ENCODE measurements at places on chromosomes 5 and 9.

DNA sequence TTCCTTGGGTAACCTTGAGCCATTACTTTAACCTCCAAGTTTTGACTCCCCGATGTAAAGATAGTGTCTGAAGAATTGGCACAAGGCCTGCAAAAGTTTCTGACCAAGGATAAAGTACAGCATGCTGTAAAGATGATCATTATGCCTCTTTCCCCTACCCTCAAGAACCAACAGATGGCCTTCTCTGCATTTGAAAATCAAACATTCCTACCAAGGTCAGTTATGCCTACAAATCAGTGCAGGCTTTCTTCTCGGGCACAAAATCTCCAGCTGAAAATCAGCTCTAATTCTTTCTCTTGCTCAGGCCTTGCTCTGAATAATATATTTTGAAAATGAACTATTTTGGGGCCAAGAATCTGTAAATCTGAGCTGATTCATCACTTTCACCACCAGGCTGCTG, 59.7 kb downstream of the PPP2R2B start:
- no peak for DNase-seq

DNA sequence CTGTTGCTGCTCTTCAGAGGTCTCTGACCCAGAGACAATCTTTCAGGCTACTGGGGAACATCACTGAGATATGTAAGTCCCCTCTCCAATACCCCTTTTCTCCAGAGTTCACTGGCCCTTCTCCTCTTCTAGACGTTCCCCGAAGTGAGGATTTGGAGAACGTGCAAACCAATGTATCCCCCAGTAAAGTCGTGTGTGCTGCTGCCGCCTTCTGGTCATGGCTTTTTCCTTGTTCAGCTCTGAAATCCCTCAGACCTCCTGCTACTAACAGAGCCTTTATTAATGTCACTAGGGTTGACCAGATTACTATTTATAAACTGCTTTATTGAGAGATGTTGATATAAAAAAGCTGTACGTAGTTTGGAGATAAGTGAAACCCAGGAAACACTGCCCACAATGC, 1028.6 kb downstream of the CDH9 start:
- no peak for DNase-seq

- no peak for DNase-seq
Measured at GRCh38 chr5:2415678-2416077, 335.8 kb downstream of the IRX2 start.

DNA sequence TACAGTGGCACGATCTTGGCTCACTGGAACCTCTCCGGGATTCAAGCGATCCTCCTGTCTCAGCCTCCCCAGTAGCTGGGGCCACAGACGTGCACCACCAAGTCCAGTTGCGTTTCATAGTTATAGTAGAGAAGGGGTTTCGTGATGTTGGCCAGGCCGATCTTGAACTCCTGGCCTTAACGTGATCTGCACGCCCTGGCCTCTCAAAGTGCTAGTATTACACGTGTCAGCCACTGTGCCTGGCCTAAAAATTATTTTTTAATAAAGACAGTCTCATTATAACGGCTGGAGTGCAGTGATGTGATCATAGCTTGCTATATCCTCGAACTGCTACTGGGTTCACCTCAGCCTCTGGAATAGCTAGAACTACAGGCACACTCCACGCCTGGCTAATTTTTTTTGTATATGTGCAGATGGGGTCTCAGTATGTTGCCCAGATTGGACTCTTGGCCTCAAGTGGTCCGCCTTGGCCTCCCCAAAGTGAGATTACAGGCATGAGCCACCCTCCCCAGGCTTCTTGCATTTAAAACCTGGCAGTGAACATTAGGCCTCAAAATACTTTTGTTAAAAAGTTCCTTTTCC, 4.4 kb downstream of the NPM1 start:
- no peak for DNase-seq

GRCh38 chr9:110626101-110626829, 42.3 kb upstream of the MUSK start:
- peak; percentile 80 for DNase-seq

- DNase-seq: no peak
Measured at GRCh38 chr5:133554279-133554678, 58.1 kb downstream of the FSTL4 start.

DNA sequence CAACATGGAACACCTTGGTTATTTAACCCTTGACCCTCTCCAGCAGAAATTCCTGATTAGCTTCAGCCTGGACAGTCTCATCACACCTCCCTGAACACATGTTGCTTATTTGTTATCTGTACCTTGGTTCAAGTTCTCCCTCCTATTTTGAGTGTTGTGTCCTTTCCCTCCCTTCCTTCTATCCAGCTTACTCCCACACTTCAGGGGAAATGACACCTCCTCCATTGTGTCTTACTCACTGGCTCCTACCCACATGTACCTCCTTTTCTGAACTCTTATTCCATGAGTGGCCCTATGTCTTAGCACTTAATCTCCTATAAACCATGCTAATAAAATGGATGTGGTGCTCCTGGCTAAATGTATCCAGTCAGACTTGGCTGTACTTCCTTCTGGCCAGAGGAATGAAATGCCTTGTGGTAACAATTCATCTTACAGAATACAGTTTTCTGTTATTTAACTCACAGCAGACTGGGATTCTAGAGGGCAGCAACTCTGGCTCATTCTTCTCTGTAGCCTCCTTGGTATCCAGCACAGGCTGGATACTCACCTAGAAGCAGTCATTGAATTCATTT, 11.2 kb downstream of the LIX1 start:
- DNase-seq: no peak

GRCh38 chr9:86939321-86939720, 8.0 kb downstream of the GAS1 start:
- DNase-seq: no peak

DNA sequence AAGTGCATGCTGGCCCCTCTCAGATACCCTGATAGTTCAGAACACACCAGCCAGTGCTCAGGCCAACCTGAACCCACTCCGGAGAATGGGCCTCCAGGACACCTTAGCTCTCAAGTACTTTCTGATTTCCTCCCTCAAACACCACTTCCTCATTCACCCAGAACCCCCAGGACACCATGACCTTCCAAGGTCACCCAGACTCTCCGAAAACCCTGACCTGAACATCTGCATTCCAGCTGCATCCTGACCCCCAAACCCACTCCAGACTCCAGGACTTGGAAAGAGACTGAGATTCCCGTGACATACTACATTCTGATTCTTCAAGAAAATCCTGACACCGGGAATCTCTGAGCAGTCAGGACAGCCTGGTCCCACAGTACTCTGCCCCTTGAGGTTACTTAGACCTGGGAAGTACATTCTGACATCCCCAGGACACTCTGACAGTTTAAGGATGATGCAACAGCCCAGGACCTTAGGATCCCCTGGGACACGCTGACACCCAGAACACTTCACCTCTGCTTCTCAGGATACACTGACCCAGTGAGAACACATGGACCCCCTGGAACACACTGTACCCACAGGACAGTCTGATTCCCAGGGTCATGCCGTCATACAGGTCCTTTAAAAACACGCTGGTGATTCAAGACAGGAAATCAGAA, 747 bp upstream of the PROP1 start:
- DNase-seq: no peak

GRCh38 chr5:121384359-121384758, 467.3 kb upstream of the FTMT start:
- no peak for DNase-seq

DNA sequence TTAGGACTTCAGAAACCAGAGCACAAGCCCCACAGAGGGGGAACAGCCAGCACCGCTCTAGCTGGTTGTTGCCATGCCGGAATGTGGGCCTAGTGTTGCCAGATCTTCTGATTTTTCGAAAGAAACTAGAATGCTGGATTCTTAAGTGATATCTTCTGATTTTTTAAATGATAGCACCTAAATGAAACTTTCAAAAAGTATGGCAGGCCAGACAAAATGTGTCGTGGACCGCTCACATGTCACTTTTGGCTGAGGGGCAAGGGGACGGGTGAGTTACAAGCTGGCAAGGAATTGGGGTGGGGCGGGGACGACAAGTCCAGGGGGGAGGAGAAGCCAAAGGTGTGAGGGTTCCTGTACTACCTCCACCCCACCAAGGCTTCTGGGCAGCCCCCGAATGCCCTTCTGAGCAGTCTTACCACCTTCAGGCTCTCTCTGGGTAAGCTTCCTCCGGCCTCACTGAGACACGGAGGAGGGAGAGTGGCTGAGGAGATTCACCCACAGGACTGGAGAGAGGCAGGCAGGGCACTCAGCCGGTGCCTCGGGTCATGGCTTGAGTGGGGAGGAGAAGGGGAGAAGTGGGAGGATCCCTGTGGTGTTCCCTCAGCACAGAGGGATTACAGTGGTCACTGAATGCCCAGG, 10.3 kb downstream of the B4GALT7 start:
- no peak for DNase-seq

DNA sequence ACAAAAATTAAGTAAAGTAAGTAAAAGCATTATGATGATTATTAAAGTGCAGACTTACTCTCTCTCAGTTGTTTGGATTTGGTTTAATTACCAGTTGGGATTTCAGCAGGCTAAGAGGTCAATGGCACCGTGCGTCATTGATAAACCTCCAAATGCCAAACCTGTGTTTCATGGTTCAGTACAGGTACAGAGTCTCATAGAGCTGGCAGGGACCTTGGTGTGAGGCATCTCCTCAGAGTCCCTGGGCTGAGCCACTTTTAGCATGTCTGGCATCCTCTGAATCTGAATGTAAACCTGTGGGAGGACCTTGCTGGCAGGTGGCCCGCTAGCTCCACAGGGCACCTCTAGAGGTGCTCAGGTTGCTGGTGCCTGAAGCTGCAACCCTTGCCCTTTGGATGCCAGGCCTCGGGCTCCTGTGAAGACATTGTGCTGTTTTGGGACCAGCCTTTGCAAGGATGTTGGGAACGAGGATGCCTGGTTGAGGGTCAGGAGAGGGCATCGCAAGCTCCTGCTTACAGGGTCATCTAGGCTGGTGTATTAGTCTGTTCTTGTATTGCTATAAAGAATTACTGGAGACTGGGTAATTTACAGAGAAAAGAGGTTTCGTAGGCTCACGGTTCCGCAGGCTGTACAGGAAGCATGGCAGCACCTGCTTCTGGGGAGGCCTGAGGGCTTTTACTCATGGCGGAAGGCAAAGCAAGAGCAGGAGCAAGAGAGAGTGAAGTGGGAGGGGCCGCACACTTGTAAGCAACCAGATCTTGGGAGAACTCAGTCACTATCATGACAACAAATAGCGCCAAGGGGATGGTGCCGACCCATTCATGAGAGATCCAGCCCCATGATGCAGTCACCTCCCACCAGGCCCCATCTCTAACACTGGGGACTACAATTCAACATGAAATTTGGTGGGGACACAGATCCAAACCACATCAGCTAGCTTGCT, 14.9 kb upstream of the STC2 start:
- DNase-seq: no peak

DNA sequence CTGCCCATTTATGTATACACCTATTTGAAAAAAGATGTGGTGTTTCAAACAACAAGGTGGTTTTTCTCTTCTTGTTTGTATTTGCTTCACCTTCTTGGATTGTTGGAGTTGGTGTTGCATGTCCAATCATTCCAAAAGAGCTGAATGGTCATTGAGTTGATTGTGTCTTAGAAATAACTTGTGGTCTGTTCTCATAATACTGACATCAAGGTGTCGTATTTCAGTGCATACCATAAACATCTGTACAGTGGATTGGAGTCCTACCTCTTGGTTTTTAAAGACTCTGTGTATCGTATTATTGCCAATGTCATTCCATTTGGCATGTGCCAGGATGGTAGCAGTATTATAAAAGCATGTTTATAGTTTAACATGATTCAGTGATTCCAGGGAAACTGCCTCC, 73.2 kb downstream of the TRIO start:
- no peak for DNase-seq

- DNase-seq: no peak
Measured at GRCh38 chr9:15086778-15087324, 176.6 kb upstream of the FREM1 start.

- no peak for DNase-seq
Measured at GRCh38 chr5:15579193-15579990, 79.4 kb downstream of the FBXL7 start.

- no peak for DNase-seq
Measured at GRCh38 chr9:3238236-3238635, 287.6 kb downstream of the RFX3 start.

- DNase-seq: no peak
Measured at GRCh38 chr5:124080256-124080655, 568.3 kb downstream of the CSNK1G3 start.

- no peak for DNase-seq
Measured at GRCh38 chr9:109017061-109017460, 3.8 kb upstream of the CTNNAL1 start.

GRCh38 chr5:94021246-94021645, 279.8 kb upstream of the POU5F2 start:
- no peak for DNase-seq

- DNase-seq: no peak
Measured at GRCh38 chr9:87465816-87466215, 31.9 kb upstream of the DAPK1 start.

GRCh38 chr9:134136118-134136995, 475 bp downstream of the WDR5 start:
- no peak for DNase-seq

DNA sequence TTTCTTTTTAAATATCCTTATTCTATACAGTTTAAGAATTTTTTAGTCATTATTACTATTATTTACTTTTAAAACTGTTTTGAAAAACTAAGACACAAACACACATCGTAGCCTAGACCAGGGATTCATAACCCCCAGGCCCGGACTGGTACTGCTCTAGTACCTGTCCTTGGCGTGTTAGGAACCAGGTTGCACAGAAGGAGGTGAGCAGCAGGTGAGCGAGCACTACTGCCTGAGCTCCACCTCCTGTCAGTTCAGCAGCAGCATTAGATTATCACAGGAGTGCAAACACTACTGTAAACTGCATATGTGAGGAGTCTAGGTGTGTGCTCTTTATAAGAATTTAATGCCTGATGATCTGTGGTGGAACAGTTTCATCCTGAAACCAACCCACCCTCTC, 357.0 kb downstream of the PTPRD start:
- no peak for DNase-seq

- DNase-seq: no peak
Measured at GRCh38 chr5:164373876-164374275, 868.5 kb downstream of the MAT2B start.

DNA sequence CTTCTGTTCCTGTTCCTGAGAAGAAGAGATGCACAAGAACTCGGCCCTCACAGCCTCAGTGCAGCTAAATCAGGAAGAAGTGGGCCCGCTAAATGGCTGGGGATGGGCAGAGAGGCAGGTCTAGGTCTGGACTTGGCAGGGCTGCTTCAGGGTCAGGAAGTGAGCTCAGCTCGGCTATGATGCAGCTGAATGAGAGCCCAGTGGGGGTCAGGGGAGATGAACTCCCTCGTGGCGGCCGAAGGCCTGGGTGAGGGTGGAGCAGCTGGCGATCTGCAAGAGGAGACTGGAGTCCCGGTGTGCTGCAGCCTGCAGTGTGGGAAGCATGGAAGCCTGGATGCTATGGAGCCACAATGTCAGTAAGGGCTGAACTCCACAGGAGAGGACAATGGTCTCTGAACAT, 466.2 kb downstream of the SPOCK1 start:
- no peak for DNase-seq

DNA sequence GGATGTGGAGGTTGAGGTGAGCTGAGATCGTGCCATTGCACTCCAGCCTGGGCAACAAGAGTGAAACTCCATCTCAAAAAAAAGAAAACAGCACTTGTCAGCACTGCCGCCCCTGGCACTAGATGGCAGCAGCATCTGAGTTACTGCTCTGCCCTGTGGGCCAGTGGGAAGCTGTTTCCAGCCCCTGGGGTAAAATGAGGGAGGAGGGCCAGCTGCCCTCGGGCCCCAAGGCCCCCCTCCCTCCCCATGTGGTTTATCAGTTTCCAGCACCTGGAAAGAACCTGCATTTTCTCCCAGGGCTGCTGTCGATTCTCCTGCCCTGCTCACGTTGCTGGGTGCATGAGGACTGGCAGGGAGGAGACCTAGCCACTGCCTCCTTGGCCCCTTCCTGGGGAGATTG, 13.2 kb upstream of the CEL start:
- DNase-seq: no peak

GRCh38 chr9:122201641-122202040, 27.1 kb downstream of the LHX6 start:
- DNase-seq: peak; percentile 40
